ENCODE measurements at places on chromosomes 4 and X.

DNA sequence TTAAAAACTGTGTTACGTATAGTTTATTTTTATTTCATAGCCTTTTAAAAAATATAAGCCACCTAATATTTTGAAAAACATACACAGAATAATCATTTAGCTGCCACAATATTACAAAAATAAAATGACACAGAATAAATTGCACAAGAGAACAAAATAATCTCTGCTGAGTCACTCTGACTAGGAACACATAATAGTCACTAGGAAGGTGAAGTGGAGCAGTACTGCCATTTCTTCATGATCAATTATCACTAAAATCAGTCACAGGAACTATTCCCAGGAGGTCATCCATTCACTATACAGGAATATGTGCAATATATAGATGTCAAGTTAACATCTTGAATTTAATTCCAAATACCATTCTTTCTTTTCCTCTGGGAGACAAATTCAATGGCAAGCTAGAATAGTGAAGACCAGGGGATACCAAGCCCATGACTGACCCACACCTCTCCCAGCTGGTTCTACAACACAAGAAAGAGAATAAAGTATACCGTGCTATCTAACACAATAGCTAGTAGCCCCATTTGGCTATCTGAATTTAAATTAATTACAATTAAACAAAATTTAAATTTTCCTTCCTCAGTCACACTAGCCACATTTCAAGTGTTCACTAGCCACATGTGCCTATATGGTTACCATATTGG, 5.9 kb downstream of the SMIM43 start:
- DNase-seq: no peak

GRCh38 chr4:121227341-121227792, 63.2 kb upstream of the TNIP3 start:
- no peak for DNase-seq

DNA sequence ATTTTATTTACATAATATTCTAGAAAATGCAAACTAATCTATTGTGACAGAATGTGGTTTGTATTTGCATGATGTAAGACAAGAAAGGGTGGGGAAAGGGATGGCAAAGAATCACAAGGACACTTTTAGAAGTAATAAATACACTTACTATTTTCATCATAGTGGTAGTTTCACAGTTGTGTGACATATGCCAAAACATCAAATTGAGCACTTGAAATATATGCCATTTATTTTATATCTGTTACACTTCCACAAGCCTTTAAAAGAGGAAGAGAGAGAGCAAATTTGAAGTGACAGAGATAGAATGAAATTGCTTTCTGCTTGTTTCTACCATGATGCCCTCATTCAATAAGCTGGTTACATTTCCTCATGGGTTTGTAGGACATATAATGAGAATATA, 230.0 kb upstream of the NWD2 start:
- DNase-seq: no peak

- no peak for DNase-seq
These were observed at the start of gene SERTM2 for GRCh38 chrX:111511477-111511876. Gene SERTM2 (plus strand): TSS chrX:111511645. CDS start chrX:111518858, 7,213 bp downstream.

GRCh38 chrX:102155806-102156179, at the start of gene BEX5:
Gene BEX5 (minus strand): TSS chrX:102155977. CDS start chrX:102154265, 1,712 bp downstream.
- no peak for DNase-seq

DNA sequence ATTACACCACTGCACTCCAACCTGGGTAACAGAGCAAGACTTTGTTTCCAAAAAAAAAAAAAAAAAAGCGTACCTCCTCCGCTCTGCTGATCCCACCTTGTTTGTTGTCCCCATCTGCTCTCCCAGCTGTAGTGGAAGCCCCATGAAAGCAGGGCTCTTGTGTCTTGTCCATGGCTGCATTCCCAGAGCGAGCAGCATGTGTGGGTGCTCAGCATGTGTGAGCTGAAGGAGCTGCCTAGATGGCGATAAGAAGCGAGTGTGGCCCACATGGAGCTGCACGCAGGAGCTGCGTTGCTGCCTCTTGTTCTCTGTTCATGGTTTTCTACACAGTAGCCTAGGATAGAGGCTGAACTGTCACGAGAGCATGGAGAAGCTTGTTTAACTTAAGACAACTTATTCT, 12.4 kb downstream of the NSD2 start:
- no peak for DNase-seq

DNA sequence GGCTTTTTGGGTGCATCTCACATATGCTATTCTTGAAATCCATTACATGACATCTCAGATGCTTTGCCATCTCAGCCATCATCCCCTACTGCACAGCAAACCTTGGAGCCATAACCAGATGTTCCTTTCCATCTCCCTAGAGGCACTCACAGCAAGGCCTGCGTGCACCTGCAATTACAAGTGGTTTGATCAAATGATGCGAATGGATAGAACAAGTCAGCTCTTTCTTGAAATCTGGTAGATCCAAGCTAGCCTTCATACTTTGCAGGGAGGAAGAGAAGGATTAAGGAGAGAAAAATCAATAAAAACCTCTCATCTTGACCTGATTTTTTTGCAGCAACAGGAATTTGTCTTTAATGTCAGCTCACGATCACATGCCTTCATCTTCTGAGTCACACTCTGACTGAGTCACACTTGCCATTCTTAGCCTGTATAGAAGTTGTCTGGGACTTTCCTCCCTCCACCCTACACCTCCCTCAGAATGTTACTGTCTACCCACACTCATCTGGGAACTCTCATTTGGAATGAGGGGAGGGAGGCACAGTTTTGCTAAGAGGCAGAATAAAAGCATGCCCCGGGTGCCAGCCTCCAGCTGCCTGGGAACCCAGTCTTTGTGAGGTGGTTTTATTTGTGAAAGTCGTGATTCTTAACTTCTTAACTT, 11.9 kb upstream of the TRIML1 start:
- no peak for DNase-seq

DNA sequence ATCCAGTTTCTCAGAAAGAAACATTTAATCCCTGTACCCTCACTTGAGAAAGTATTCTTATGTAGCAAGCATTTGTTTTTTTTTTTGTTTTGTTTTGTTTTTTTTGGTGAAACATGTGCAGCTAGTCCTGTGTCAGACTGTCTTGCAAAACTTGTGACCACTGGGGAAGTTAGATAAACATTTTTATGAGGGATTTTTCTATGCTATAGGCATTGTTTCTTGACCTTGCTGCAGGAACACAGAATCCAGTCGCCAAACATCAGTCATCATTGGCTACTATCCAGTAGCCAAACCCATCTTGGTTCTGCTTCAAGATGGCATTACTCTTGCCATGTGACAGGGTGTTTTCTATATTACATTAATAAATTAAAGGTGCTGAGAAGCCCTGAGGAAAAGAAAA, 7.7 kb upstream of the MAPK10 start:
- DNase-seq: no peak

DNA sequence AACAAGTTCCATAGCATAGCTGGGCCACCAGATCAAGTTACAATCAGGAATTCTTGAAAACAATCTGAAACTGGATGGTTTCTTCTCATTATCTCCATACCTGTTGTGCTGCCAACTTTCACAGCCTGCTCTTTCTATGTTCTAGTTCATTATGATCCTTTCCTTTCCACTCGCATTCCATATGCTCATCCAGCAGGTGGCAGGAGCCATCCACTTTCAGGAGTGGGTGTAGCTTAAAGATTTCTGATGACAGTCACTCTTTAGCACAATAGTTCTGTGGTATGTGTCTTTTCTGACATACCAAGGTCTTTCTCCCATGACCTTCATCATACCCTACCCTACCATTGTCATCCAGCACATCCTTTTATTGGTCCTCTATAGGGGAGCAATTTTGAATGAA, 46.4 kb downstream of the PAGE2 start:
- DNase-seq: no peak

DNA sequence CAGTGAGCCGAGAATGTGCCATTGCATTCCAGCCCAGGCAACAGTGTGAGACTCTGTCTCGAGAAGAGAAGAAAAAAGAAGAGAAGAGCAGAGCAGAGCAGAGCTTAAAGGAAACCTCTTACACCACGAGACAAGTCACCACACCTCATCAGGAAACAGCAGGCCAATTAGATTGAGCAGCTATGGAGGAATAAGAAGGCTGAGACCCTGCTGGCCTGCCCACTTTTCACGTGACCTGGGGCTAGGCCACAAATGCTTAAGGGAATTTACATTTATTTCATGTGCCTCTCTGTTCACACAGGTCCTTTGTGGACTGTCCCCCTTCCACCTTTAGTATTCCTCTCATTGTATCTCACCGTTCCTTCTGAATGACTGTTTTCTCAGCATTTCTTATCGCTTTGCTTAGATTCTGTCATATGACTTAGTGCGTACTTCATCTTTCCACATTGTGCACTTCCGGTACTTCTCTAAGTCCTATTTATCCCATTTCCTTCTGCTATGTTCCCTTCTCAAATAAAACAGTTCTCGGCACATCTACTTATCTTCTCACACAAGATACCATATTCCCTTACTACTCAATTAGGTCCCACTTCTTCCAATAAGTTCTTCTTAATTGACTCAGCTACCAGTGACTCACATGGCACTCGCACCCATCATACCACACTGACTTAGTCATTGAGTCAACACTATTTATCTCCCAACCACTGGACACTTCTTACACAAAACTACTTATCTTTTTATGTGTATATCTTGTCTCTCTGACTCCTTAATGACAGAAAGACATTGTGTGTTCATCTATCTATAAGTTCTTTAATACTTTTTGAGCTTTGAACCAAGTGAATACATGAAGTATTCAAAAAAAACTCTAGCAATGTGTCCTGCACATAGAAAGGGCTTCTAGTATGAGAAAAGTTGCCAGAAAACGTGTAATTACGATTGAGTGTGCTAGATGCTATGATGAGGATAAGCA, 11.0 kb downstream of the CUL4B start:
- DNase-seq: no peak

- DNase-seq: no peak
These were observed 67.2 kb upstream of the IBSP start for GRCh38 chr4:87732033-87732765.

GRCh38 chr4:139084804-139085093, 69.2 kb downstream of the NOCT start:
- no peak for DNase-seq

Measured in stimulated activated CD8-positive, alpha-beta memory T cell treated with anti-CD3 and anti-CD28 coated beads, Interleukin-7, amount 100 ng/mL, for 24 hours (primary cell).